ENCODE measurements at places on chromosomes 1 and 21.
A peak's percentile ranks its signal among the peaks of the same experiment; 100 is the strongest.

DNA sequence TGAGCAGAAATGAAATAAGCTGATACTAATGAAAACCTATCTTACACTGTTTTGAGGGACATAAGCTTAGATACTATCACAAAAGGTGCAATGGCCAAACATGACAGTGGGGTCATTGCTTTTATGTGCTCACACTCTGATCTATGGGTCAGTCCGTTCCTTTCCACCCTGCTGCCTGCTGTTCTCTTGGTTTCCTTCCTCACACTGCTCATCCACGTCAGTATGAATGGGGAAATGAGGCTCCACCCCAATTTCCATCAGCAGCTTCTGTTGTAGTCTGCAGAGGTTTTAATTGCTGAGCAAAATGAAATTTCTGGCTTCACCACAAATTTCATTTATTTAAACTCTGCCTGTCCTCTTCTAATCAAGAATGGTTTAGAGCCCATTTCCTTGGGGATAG, 155.2 kb downstream of the GABPA start:
- DNase-seq = no peak

DNA sequence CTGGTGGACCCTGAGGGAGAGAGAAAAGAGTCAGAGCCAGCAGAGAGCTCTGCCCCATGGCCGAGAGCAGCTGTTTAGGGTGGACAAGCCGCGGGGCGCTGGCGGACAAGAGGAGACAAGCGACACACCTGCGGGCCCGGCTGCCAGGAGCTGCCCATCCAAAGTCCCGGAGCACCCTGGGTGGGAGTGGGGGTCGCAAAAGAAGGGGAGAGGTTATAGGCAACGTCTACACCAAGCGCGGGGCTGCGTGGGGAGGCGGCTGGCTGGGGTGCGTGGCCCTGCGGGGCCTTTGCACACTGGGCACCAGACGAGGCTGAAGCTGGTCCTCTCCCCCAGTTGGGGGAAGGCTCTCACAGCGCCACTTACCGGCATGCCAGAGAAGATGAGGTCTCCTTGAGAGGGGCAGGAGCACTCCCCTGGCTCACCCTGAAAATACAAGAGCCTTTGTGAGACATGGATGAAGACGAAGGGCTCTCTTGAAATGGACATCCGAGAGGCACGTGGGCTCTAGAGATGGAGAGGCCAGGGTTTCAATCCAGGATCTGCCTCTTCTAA, 24.1 kb downstream of the COL16A1 start:
- no peak for DNase-seq

- DNase-seq = peak; percentile 38
Measured at GRCh38 chr1:205774198-205775014, 876 bp downstream of the RAB29 start.

- no peak for DNase-seq
Measured at GRCh38 chr1:244137276-244137675, 86.2 kb downstream of the ZBTB18 start.

DNA sequence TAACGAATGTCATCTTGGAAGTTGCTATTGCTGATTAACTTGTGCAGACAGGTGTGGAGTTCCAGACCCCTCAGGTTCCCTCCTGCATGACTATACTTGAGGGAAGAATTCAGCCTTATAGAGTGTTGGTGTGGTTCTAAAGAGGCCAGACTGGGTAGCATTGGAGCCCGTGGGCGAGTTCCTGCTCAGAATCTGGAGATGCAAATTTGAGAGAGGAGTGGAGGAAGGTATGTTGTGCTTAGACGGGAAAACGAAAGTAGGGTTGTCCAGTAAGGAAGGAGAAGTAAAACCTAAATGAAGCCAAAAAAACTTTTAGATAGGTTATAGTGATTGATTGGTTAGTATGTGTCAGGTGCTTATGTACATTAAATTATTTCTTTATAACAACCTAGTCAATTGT, 79.2 kb downstream of the ZNF326 start:
- peak; percentile 3 for DNase-seq

GRCh38 chr1:152515434-152515783, 1.1 kb downstream of the CRCT1 start:
- DNase-seq = no peak

DNA sequence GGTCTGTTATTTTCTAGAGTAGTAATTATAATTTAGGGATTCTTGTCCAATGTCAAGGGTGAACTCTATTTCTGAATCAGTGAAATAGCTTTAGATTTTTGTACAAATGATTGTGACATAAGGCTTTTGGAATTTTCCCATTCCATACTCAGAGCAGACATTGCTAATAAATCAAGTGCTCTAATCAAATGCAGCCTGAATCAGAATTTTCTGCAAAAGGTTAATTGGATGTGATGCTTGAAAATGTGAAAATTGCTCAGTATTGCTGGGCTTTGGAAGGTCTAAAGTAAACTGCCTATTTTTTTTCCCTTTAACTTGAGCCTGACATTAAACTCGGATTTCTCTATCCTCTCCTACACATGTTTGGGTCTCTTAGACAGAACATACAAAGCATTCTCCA, 23.2 kb downstream of the SGIP1 start:
- no peak for DNase-seq

DNA sequence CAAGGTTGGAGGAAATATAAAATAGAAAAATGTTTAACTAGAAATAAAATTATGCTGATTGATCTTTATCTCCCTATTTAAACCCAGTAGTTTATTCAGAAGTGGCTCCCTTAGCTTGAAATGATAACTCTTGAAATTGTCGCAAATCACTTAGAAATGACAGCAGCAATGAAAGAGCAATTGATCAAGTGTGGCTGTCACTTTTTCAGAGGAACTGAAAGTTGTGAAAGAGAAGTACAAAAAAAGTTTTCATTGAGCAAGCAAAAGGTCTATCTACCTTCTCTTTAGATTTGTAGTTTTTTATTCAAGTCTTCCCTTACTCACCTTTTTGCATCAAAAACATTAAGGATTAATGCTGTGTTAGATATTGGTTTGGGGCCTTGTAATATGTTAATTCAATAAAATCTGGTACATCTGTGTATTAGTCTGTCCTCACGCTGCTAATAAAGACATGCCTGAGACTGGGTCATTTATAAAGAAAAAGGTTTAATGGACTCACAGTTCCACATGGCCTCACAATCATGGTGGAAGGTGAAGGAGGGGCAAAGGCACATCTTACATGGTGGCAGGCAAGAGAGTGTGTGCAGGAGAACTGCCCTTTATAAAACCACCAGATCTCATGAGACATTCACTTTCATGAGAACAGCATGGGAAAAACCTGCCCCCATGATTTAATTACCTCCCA, 48.3 kb downstream of the LRRC8C start:
- DNase-seq = peak; percentile 42

DNA sequence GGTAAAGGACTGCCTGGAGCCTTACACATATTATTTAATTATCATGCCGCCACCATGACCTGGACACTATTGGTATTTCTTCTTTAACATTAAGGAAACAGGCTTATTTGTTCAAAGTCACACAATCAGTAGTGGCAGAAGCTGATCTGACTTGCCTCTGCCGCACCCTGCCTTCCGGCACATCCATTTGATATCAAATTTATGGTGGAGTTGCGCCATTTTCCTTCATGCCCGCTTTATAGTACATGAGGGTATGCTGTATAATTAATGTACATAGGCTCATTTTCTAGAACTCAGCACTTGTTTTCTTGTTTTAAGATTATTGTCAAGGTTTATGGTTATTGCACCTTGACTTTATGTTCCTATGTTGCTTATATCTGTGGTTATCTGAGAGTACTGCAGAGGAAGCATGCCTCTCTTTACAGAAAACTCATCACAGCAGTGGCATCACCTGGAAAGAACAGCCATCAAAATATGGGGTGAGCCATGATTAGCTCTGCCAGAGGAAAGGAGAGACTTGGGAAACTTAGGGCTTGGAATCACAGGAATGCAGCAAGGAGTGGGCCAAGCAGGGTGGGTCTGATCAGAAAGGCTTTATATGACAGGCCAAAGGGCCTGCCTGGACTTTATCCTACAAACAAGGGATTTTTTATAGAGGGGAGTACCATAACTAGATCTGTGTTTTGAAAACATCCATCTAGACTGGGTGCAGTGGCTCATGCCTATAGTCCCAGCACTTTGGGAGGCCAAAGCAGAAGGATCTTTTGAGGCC, 72.2 kb upstream of the GJB5 start:
- no peak for DNase-seq

DNA sequence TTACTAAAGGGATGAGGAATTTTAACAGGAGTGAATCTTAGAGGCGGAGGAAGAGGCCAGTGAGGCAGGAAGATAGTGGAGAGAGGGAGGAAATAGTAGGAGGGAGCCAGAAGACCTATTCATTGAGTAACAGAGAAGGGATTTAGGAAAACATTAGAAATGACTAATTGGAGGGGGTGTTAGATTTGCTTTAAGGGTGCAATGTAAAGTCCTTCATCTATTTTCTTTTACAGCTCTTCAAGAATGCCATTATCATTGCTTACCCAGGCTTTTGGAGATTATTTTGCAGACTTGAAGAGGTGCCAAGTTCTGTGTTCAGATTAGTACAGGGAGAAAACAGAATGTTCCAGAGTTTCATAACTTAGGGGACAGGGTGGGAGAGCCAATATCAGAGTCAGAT, 33.8 kb downstream of the OR10J1 start:
- no peak for DNase-seq

- no peak for DNase-seq
Measured at GRCh38 chr1:31196685-31197084, 43.0 kb downstream of the NKAIN1 start.

Measured in GM12864 (cell line).